NCI-H526 treated with DMSO at 0.1 percent for 48 hours (cell line): ENCODE measurements at places on chromosomes 13 and 19.
A peak's percentile ranks its signal among the peaks of the same experiment; 100 is the strongest.

GRCh38 chr13:102261809-102262208 lies 140.0 kb downstream of the FGF14 start:
- no peak for DNase-seq

DNA sequence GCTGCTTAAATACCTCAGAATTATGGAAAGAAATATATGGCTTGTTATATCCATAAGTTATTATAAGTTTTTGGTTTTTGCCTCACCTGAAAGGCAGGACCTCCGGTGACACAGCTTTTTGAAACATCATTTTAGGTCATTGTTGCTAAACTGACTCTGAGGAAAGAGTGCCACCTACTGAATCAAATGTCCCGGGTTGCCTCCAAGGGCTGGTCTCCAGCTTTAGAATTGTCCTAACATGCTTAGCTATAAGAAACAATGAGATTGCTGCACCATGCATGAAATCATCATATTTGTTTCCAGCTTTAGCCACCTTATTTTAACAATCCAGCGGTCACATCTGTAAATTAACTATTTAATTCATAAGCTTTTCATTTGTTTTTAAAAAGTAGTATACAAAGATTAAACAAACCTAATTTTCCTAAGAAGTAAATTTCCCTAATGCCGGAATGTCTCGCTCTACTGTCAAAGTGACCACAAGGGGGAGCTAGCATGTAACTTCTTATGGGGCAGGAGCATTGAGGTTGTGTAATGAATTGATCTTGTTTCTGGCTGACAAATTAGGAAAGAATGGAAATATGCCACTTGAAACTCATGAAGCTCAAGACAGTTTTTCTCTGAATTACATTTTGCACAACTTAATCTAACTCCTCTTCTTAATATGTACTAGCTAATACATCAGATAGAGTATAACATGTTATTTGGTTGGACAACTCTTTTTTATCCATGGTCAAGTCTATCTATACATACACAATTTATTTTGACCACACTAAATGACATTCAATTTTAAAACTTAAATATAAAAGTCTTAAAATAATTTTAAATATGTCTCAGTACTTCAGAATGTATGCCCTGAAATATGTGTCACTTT lies 6.7 kb upstream of the PCDH17 start:
- peak; percentile 50 for DNase-seq

- no peak for DNase-seq
Observed at GRCh38 chr13:95793018-95793555, 116.1 kb downstream of the DNAJC3 start.

DNA sequence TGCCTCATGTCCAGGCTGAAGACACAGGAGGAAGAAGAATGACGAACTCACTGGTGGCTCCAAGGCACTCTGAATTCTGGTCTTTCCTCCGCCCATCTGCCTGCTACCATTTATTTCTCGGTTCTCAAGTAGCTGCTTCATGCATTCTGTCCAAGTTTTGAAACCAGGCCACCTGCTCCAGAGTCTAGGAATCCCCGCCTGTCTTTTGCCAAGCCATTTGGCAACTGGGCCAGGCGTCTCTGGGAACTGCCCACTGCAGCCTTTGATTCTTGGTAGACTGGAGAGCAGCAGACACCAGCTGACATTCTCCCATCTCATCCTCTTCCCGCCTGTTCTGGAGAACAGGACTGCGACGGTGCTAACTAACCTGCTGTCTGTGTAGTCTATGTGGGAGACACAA lies 10.8 kb downstream of the SLC35E1 start:
- no peak for DNase-seq

DNA sequence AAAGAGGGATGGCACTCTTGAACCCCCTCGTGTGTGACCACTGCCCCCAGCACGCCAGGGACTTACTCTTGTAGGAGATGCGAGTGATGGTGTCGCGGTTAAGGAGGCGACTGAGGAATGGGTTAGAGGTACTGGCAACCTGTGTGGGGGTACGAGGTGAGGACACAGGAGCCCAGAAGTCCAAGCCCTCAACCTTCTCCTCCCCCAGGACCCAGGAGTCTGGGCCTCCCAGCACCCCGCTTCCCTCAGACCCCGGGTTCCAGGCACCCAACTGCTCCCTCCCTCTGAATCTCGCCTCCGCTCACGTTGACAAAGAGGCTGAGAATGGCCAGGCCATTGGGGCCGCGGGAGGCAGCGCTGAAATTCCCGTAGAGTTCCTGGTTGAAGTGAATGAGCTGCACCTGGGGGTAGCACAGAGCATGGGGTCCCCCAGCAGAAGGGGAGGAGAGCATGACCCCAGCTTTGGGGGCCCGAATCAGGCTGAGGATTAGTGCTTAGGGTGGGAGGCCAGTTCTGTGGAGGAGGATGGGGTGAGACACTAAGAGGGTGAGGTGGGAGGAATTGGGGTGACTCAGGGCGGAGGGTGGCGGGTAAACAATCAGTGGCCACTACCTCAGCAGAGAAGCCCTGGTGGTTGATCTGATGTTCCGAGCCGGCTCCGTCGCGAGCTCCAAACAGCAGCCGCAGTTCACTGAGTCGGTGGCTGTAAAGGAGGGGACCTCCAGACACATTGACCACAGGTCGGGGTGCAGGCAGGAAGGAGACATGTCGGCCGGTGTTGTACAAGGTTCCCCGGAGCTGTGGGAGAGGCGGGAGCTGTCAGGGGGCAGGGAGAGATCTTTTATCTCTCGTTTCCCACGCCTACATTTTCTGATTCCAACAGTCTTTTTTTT lies 2.5 kb upstream of the DBP start:
- no peak for DNase-seq

GRCh38 chr13:113843864-113844556 lies 19.9 kb downstream of the GAS6 start:
- DNase-seq: no peak
